ENCODE measurements at places on chromosomes 6 and 20. TPM values are rescaled to one million over a fixed set of nuclear protein-coding genes. Genes with fewer than 3 reads are reported as not detected.

- no peak for DNase-seq
Observed at GRCh38 chr6:54778731-54779130, 67.8 kb upstream of the FAM83B start.

DNA sequence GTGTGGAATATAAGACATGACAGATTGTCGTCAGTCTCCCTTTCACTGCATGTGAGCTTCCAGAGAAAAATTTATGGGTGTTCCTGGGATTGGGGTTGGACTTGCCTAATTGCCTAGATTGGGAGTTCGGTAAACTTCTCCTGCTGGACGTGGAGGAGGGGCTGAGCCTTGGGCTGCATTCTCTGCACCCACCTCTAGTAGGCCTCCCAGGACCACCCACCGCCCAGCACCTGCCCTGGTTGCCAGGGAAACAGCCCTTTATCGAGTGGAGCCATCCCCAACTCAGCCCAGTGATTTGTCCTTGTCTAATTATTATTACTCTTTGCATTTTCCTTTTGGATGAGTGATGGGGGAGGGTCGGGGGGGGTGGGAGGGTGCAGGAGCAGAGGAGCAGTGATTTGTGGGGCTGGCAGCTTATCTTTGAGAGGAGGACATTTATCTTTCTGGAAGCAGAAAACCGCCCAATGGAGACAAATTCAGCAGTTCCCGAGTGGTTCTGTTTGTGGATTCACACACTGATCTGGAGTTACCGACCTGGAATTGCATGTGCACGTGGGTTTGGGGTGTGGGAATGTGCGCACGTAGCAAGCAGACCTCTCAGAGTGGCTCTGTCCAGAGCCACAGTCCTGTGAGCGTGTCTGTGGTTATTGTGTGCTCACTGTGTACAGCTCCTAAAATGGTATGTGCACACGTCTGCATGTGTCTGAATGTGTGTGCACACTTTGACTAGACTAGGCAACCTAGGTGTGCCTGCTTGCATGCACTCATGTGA lies 104.5 kb downstream of the DHX35 start:
- DNase-seq, result no peak

- DNase-seq, result no peak
Observed at GRCh38 chr6:28657381-28657768, 131.7 kb downstream of the GPX5 start.

DNA sequence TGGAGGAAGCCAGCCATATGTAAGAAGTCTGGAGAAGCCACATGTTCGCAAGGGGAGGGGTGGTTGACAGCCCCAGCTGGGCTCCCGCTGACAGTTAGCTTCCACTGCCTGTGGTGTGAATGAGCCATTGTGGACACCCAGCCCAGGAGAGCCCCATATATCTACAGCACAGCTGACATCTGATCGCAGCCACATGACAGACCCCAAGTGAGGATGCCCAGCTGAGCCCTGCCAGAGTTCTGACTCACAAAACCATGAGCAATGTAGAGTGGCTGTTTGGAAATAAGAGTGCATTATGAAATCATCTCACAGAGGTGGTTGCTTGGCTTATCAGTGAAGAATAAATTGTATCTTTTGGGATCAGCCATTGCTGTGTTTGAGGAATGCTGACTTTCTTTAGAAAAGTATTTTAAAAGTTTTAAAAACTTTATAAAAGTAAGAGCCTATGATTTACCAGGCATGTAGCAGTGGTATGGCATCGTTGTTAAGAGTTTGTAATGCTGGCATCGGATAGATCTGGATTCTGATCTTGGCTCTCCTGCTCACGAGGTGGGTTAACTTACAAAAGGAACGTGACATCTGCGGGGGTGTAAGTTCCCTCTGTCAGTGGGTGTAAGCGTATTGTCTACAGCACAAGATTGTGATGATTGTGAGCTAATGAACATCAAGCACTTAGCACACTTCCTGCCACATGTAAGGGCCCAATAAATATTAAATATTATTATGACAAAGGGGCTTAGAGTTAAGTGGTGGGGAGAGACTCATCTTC lies 24.1 kb downstream of the CFAP61 start:
- DNase-seq, result peak; percentile 87

DNA sequence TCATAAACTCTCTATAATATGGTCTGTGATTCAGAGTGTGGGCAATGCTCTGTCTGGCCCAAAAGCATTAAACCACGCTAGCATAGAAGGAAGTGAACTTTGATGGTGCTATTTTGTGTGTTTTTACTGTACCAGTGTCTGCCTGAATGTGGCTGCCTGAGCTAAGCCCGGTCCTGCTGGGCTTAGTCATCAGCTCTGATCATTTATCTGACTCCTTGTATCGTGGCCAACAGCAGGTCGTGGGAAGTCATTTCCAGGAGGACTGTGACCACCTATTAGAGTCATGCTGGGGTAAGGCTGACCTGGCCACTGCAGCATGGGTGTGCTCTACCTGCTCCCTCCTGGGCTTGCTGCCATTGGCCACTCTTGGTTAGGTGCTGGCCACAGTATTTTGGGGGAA lies 239.1 kb upstream of the CEP162 start:
- DNase-seq, result peak; percentile 88

GRCh38 chr20:19735446-19735845 lies 22.6 kb upstream of the RIN2 start:
- peak; percentile 93 for DNase-seq

DNA sequence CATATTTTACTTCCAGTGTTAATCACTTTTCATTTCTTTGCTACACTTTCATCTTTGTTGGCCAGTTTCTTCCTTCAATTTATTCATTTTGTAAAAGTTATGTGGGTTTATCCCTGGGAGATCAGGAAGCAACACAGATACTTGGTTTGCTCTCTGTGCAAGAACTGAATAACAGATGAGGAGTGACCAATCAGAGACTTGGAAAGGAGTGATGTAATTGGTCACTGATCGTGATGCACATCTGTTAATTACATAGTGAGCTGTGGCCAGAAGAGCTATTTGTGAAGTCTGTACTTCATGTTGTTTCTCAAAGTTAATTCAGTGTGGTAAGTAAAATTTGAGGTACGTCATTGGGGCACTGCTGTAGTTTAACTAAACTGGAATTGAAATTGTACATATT lies 21.3 kb downstream of the ANKRD6 start:
- no peak for DNase-seq

The IL17A gene
- not detected for total RNA-seq

The SLX4IP gene
- 3.7 TPM for total RNA-seq
